ENCODE measurements at places on chromosomes 1 and 21. TPM values are rescaled to one million over a fixed set of nuclear protein-coding genes. Genes with fewer than 3 reads are reported as not detected.
A peak's percentile ranks its signal among the peaks of the same experiment; 100 is the strongest.

DNA sequence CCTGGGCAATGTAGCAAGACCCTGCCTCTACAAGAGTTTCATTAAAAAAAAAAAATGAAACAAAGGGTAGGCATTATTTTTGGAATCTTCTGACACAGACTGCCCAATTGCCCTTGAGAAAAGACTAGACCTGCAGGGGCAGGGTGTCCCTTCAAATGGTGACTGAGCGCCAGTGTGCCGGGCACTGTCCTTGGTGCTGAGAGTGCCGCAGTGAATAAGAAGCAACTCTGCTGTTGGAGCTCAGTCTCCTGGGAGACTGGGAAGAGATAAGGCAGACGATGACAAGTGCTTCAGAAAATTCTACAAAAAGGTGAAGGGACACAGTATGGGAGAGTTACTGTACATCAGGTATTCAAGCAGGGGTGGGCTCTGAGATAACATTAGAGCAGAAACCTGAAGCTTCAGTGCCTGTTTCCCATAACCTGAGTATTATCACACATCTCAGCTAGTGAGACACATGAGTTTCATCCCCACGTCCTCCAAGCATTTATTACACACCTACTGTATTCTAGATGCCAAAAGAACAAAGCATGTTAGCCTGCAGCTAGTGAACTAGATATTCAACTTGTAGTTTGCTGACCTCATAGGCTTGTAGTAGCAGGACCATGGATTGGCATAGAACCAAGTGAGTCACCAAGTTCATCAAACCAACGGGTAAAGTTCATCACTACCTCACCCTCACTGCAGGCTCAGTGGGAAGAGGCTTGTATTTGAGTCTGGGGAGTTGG, 18.4 kb upstream of the RPL11 start:
- no peak for DNase-seq

LRRC53 gene
- not detected for polyA plus RNA-seq

DNA sequence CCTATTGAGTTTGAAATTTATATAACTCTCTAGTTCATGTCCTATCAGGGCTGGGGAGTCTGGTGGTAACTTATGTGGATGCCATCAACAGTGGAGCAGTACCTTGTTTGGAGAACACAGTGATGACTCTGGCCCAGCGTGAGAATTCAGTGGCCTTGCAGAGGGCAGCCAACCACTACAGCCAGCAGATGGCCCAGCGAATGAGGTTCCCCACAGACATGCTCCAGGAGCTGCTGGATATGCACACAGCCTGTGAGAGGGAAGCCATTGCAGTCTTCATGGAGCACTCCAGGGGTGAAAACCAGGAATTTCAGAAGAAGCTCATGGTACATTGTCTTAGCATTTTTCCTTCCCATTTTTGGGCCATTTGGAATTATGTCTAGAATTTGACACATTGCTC, 32.0 kb upstream of the GBP6 start:
- no peak for DNase-seq

DNA sequence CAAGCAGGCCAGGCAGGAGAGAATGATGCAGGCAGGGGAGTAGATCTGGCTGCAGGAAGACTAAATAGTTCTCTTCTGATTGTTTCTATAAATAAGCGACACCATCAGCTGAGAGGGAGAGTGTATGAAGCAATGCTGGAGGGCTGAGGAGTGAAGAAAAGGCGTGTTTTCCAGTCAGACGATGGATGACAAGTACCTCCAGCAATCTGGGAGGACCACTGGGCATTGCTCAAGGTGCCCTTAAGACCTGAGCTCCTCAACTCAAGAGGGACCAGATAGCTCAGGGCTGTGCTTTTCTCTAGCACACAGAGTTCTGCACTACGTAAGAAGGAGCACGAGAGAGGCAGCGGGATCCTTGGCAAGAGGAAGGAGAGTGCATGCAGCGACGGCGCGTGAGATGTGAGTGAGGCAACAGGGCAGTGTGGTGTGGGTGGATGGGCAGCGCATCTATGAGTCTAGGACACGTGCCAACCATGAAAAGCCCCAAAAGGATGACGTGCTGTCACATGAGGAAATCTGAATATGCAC, 36.0 kb downstream of the PABPC4 start:
- DNase-seq: peak; percentile 84

DNA sequence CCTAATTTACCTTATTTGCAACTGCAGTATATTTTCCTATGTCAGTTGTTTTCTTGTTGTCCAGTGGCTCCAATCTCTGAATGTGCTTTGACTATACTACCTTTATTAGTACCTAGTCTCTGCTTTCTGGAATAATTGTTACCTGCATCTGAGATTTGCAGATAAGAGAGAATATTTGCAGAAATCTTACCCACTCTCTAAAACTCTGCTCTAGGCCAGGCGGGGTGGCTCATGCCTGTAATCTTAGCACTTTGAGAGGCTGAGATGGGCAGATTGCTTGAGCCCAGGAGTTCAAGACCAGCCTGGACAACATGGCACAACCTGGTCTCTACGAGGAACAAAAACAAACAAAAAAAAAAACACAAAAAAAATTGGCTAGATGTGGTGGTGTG, 2.0 kb upstream of the SYDE2 start:
- DNase-seq: no peak

CCDC30 gene
- 0.69 TPM for polyA plus RNA-seq

TFF2 gene
- polyA plus RNA-seq: 1.5 TPM

VSIG8 gene
- polyA plus RNA-seq: 0.10 TPM

DNA sequence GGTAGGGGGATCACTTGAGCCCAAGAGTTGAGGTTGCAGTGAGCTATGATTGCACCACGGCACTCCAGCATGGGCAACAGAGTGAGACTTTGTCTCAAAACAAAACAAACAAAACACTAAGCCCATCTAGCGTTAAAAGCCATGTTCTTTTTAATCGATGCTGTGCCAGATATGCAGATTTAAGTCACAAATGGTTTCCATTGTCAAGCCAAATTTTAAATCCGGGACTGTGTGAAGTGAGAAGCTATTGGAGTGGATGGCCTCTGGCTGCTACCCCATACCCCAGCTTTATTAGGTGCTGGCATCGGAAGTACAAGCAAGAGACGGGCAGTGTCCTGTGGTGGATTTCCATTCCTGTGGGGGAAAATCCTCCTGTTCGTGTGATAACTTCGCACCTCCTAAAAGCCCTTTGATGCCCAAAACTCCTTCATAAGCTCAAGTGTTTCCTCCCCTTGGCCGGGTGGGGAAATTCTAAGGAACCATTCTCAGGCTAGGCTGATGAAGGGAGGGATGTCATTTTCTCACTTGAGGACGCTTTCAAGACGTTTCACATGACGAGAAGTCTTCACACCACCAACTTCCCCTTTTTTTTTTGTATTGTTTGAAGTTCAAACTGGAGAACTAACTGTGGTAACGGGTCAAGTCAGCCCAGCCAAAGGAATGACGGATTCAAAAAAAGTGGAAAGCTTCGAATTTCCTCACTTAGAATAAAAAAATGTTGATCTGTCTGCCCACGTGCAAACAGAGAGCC, 140.8 kb downstream of the KAZN start:
- no peak for DNase-seq

GRCh38 chr1:225755671-225756319, 21.8 kb upstream of the SRP9 start:
- DNase-seq: no peak

GRCh38 chr21:46004168-46004861, 22.7 kb downstream of the COL6A1 start:
- DNase-seq: peak; percentile 71

SLC44A3 gene
- 12.5 TPM for polyA plus RNA-seq

DNA sequence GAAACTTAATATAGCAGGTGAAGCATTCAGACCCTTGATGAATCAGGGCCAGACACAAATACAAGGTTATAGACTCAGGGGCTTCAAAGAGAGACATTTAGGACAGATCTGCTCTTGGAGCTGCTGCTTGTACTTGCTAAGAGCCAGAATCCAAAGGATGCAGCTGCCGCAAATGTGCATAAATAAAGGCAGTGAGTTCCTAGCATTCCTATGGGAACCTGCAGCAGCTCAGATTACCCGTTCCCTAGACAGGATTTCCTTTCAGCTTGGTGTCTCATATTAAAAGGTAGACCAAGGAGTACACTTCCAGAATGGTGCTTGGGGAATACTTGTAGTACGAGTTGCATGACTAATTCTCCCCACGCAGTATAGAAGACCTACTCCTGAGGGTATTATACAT, 9.7 kb upstream of the LRRC53 start:
- DNase-seq: no peak

DNA sequence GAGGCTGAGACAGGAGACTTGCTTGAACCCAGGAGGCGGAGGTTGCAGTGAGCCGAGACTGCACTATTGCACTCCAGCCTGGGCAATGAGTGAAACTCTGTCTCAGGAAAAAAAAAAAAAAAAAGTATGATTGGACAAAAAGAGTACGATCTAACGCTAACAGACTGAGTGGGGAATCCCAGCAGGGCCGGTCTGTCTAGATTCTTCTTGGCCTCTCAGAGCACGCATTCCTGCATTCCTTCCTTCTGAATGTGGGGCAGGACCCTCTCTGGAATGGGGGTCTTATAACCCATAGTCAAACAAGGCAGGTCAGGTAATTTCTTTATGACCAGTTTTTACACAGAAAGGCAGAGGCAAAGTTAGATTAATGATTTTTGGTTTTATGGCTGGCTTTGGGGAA, 92.0 kb upstream of the PPM1J start:
- no peak for DNase-seq

DNA sequence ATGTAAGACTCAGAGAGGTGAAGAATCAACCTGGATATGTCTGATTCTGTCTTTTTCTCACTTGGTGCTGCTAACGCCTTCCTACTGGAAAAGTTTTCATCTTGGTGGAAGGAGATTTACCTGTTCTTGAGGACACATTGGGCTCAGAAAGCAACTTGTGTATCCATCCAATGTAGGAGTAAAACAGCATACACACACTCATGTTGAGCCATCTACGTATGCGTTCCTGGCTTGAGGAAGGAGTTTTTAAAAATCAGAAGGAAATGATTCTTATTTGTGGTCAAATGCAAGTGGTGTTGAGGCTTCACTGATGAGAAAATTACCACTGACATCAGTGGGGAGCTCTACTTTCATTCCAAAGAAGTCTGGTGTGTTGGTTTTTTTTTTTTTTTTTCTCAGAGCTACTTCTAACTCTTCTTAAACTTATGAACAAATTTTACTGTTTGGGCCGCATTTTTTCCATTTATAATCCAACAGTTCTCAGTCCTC, 25.6 kb downstream of the XCL2 start:
- DNase-seq: no peak

GRCh38 chr1:6179564-6180175, 451 bp downstream of the CHD5 start:
- DNase-seq: no peak

GRCh38 chr1:112769611-112770010, 54.5 kb upstream of the PPM1J start:
- DNase-seq: no peak

DNA sequence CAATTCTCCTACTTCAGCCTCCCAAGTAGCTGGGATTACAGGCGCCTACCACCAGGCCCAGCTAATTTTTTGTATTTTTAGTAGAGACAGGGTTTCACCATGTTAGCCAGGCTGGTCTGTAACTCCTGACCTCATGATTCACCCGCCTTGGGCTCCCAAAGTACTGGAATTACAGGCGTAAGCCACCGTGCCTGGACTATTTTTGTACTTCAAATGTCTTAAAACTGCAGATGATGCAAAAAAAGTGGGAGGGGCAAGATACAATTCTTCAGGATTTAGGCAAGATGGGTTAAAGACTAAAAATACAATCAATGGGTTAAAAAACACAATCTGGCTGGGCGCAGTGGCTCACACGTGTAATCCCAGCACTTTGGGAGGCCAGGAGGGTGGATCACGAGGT, 4.7 kb downstream of the SCAF4 start:
- DNase-seq: no peak

CD5L gene
- not detected for polyA plus RNA-seq

GRCh38 chr1:161946071-161946987, 77.3 kb downstream of the OLFML2B start:
- no peak for DNase-seq

GRCh38 chr1:76562292-76562691, 305.0 kb upstream of the ST6GALNAC5 start:
- no peak for DNase-seq

EDARADD gene
- 0.41 TPM for polyA plus RNA-seq

DNA sequence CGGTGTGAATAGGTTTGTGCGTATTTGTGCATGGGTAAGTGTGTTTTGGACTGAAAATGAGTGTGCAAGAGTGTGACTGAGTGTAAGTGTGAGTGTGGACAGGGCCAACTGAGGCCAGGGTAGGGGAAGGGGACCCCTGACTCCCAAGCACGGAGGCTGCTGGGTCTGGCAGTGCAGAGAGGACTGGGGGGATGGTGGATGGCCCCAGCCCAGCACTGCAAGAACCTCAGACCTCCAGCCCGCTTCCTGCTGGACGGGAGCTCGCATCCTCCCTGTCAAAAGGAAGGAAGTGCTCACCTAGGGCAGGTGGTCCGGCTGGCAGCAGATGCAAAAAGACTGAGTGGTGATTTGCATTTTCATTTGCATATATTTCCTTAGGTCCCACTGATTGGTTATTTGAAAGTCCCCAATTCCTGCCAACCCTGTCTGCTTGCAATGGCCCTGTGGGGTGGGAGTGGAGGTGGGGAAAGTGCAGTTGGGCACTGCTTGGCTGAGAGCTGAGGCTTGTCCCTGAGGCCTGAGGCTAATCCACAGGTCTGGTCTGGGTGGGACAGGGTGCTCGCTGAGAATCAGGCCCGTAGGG, 42.8 kb upstream of the CASZ1 start:
- DNase-seq: no peak

- DNase-seq: no peak
These were observed 83.2 kb downstream of the SPSB1 start for GRCh38 chr1:9375912-9376311.

S100A8 gene
- polyA plus RNA-seq: 68.8 TPM

DNA sequence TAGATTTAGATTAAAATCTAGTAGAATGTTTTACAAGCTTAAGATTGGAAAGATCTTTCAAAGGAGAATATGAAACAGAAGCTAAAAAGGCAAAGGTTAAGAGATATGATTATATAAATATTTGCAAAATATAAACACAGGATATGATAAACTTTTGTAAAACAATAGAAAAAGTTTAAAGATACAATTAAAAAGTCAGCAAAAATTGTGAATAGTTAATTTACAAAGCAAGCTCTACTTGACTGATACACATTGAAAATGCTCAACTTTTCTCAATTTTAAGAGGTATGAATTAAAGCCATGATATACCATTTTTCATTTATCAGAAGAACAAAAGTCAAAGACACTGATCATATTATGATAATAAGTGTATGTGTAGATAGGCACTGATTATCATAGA, 21.0 kb downstream of the RAB3GAP2 start:
- no peak for DNase-seq

IBA57 gene
- polyA plus RNA-seq: 3.7 TPM

GRCh38 chr1:43272576-43273571, 3.1 kb downstream of the TMEM125 start:
- peak; percentile 40 for DNase-seq

NCAM2 gene
- polyA plus RNA-seq: 1.8 TPM
